ENCODE measurements at places on chromosomes 16 and 17.

DNA sequence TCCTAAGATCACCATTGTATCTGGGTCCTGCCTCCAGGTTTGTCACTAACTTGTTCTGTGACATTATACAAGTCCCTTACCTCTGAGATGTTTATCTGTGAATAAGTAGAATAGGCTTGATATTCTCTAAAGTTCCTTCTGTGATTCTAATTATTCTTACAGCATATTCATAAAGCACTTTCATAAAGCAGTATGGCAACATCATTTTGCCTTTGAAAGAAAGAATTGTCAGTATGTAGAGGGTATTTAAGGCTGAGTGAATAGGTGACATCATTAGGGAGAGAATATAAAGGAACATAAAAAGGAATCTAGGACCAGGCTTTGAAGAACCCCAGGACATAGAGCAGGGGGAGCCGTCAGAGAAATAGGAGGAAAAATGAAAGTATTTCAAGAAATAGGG, 15.6 kb downstream of the VMP1 start:
- DNase-seq: no peak

DNA sequence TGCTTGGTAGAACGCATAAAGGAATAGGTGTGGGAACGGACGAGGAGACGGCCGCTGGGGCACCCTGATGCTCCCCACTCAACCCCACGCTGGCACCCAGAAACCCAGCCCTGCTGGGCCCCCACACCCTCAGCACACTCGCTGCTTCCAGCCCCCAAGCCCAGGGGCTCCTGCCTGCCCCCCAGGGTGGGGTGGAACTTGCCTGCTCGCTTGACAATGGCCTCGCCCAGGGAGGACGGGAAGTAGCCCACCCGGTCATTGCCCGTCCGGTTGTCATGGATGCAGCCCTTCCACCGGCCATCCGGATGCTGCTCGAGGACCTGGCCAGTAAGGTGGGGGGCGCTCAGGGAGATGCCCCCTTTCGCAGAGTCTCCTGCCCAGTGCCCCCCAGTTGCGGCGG, 9.9 kb downstream of the CASKIN1 start:
- no peak for DNase-seq

GRCh38 chr16:12752159-12752558, 51.5 kb downstream of the CPPED1 start:
- no peak for DNase-seq

DNA sequence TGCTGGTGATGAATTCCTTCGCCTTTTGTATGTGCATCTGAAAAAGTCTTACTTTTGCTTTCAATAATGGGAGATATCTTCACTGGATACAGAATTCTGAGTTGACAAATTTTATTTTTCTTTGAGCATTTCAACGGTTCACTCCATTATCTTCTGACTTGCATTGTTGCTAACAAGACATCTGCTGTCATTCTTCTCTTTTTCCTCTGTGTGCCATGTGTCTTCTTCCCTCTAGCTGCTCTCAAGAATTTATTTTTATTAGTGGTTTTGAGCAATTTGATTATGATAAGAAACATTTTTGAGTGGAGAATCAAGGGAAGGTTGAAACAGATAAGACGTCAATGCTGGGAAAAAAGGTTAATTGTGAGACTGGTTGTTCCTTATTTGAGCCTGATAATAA, 471.8 kb downstream of the CDH13 start:
- no peak for DNase-seq

- DNase-seq: no peak
These were observed 115.9 kb upstream of the RBFOX1 start for GRCh38 chr16:7216719-7217118.

DNA sequence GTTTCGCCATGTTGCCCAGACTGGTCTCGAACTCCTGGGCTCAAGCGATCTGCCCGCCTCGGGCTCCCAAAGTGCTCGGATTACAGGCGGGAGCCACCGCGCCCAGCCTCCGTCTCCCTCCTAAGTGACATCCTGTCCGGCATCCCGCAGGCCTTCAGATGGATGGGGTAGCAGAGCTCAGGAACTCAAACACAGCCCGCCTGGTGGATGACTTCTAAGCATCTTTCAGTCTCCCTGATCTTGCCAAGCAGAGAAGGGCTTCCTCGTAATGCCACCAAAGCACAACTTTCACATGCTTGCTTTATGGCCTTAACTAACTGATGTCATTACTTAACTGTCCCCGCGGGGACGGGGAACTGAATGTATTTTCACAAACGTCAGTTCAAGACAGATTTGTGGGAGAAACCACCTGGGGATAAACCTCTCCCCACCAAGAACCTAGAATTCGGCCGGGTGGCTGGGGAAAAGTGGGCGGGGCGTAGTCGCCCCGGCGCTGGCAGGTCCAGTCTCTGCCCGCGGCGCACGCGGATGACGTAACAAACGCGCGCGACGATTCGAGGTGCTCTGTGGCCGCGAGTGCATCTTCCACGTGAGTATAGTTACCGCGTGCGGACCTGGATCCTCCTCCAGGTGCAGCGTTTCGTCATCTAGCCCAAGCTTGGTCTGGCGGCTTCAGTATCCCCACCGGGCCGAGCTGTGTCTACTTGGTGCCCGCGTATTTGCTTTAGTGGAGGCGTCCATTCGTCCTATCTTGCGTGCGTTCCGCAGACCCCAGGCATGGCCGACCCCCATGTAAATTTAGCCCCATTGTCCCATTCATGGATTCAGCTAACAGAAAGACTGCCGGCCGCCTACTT, at the start of gene PFAS:
Gene PFAS, plus strand, starts transcription at position 539 of the 857 bp plus-strand sequence. CDS start 4,649 bp downstream, outside the sequence.
- DNase-seq: peak; percentile 96

GRCh38 chr17:50904518-50905459, 38.6 kb upstream of the TOB1 start:
- DNase-seq: no peak

DNA sequence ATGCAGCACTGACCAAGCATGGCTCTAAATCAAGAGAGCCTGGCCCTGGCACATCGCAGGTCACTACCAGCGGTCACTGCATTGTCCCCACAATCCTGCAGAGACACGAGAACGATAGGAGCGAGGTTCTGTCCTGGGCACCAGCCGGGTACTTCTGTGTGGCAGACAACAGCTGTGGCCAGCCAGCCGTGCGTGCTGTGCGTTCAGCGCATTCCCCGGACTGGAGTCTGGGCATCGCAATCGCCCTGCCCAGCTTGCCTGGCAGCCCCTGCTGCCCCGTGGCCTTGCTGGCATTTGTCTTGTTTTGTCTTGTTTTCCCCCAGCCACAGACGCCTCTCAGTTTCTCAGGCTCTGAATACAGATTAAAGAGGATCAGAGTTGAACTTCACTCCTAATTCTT, 33.9 kb downstream of the COTL1 start:
- no peak for DNase-seq

- no peak for DNase-seq
These were observed 26.0 kb downstream of the SPHK1 start for GRCh38 chr17:76410328-76410965.

DNA sequence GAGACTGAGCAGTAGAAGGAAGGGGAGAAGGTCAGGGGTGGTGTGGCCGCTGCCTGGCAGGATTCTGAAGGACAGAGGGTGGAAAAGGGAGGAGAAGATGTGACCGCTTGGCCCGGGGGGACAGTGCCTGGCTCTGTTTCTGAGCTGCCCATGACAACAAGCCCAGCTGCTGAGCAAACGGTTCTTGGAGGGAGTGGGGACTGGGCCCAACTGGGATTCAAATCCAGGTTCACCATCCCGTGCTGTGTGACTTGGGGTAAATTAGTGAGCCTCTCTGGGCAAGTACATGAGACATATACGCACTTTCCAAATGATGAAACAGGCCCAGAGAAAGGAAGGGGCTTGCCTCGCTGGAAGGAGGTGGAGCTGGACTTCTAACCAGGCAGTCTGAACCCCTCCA, 23.3 kb downstream of the SEC14L5 start:
- DNase-seq: no peak

- no peak for DNase-seq
These were observed 5.6 kb downstream of the PLEKHG4 start for GRCh38 chr16:67284699-67285646.

GRCh38 chr17:62965174-62965685, 805 bp upstream of the TANC2 start:
- DNase-seq: peak; percentile 70

GRCh38 chr17:37089956-37090355, 141.2 kb downstream of the AATF start:
- peak; percentile 76 for DNase-seq

DNA sequence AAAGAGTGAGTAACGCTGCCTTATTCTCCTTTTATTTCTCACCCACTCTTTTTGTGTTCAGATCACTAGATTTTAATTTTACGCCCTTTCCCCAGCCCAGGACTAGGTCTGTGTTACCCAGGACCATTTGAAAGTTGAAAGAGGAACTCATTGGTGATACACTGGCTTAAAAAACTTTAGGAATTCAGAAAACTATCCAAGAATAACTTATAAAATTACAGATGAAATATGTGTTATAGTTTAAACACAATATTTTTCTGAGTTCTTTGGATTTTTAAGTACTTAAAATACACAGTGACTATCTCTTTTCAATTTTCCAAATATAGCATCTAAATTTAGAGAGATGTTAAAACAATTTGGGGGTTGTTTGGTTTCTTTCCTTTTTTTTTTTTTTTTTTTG, 385.2 kb downstream of the CDH13 start:
- no peak for DNase-seq

- DNase-seq: no peak
These were observed 333.2 kb downstream of the SLC39A11 start for GRCh38 chr17:72759301-72759700.

- no peak for DNase-seq
These were observed 100.9 kb downstream of the C16orf95 start for GRCh38 chr16:87216148-87216840.

GRCh38 chr17:63291258-63291657, 154.8 kb downstream of the CYB561 start:
- DNase-seq: no peak

GRCh38 chr16:3170440-3171180, 17.4 kb upstream of the OR1F1 start:
- no peak for DNase-seq

- DNase-seq: no peak
These were observed 43.5 kb downstream of the CYB561 start for GRCh38 chr17:63402431-63403212.

DNA sequence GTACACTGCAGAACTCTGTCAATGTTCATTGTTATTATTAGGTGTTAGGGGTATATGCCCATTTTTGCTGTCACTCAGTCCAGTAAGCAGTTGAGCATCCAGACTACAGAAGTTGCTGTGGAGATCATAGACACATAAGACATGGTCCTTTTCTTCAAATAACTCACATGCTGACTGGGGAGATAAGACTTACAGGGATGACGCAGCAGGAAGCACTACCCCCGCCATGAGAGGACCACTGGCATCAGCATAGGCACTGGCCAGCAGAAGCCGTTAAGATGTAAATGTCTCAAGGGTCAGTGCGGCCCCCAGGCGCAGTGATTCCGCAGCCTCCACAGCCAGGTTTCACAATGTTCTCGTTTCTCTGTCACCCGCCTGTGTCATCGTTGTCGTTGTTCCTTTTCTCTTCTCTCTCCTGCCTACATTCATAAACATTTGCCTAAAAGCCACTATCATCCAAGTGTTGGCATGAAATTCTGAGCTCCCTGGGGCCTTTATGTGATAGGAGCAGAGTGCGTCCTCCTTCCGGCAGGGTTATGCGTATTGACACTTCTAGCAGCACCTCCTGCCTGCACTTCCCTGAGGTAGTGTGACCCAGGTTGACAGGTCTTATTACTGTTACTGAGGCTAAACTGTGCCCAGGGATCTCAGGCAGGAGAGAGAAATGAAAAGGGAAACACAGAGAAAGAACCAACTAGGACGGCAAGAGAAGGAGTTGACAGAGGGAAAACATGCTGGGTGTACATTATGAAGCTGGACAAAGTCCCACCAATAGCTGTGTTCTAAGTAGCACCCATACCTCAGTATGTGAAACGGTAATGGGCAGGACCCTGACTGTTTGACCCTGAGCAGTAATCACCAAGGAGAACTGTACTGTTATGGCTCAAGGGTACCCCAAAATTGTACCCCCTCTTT, 17.9 kb downstream of the TANGO6 start:
- no peak for DNase-seq

- no peak for DNase-seq
These were observed 143.8 kb downstream of the IRX3 start for GRCh38 chr16:54142787-54143186.

DNA sequence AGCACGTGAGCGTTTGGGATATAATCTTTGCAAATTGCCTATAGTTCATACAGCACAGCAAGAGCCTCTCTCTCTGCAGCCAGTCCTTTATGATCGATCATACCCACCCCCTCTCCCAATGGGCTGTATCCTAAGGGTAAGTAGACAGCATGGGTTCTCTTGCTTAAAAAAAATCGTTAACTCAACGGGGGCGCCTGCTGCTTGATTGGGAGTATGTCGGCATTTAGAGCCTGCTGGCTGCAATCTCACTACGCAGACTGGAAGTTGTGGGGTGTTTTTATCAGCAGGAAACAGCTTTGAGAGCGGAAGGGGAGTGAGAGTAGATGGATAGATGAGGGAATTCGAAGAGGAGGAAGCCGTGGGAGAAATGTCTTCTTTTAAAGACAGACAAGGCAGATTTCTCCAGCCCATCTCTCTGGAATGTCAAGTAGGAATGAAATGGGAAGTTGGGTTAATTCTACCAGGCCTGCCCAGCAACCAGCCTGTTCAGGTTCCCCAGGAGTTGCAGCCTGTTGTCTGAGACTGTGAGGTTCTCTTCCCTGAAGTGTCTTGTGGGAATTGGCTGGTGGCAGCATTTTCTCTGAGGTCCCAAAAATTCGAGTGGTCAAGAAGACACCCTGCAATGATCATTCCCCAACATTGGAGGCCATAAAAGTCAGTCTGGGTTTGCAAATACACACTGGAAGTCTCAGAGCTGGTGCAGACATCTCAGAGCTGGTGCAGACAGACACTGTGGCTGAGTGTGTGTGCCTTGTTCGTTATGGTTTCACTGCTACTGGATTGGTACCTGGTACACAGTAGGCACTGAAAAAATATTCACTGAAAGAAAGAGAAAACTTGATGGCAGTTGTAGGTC, 65.6 kb downstream of the PRKCB start:
- DNase-seq: no peak

DNA sequence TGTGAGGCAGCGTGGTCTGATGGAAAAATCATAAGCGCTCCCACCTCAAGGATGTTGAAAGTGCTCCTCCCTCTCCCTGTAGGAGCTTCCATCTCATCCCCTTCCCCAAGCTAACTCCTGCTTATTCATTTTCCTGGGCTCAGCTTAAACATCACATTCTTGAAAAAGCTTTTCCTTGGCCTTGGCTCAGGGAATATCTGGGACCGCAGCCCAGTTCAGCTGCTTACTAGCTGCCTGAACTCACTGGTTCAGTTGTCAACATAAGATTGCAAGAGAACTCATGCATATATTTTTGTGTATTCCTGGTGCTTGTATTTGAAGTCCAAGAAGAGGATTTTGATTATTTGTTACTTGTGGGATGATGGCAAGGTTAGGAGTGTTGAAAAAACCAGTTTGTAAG, 91.5 kb downstream of the UTP18 start:
- no peak for DNase-seq

- DNase-seq: no peak
These were observed 120.0 kb upstream of the FOXF1 start for GRCh38 chr16:86390335-86390734.

GRCh38 chr16:70470927-70471341, 16.5 kb downstream of the FCSK start:
- DNase-seq: no peak

GRCh38 chr17:44102849-44103622, 20.4 kb downstream of the HDAC5 start:
- DNase-seq: no peak

Data from T-helper 2 cell (primary cell).